RKO (cell line): ENCODE measurements at places on chromosomes 16 and 17.

- DNase-seq, result no peak
These were observed 6.4 kb downstream of the PER1 start for GRCh38 chr17:8145811-8146210.

DNA sequence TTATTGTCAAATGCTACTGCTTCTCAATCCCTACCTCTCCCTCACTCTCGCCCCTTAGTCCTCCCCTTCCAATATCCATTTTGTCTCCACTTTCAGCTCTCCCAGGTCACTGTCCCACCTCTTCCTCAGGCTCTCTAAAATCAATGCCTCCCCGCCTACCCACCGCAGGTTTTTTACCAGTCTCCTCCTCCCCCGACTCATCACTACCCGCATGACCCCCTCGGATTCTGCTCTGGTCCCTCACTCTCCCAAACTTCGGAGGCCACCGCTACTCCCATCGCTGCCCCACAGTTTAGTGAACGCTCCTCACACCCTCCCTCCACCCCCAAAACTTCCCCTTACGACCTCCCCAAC is 513 bp downstream of the CRLF3 start:
- DNase-seq, result peak; percentile 46

DNA sequence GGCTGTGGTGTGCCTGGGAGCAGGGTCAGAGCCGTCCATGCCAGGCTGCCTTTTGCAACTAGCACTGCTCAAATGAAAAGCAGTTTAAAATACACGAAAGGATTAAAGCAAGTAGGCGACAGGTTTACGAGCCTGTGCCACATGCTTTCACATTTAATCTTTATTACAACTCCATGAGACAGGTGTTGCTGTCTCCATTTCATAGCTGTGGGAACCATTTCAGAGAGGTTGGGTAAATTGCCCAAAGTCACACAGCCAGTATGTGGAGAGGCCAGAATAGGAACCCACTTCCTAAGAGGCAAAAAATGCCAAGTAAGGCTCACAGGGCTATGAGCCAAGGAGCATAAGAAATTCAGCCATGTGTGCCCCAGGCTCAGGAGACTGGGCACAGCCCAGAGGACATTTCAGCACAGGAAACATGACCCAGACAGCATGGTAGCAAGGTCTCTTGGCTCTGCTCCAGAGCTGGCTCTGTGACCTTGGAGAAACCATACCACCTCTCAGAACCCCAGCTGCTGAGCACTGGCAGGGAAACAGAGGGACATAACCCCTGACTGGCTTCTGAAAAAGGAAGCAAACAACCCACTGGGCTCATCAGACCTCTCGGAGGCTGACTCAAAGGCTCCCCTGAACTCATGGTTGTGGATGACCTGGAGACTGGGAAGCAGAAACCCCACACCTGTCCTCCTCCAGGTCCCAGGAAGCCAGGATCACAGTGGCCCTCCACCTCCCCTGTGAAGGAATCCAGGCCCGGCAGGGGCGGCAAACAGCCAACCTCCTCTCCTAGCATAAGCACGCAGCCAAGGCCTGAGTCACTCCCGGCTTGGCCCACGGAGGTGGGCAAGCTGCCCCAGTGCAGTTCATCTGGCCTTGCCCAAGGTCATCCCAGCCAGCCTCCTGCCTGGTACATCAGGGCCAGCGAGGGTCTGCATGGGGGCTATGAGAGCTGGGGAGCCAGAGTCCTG is 40.3 kb upstream of the MRPS23 start:
- DNase-seq, result no peak

DNA sequence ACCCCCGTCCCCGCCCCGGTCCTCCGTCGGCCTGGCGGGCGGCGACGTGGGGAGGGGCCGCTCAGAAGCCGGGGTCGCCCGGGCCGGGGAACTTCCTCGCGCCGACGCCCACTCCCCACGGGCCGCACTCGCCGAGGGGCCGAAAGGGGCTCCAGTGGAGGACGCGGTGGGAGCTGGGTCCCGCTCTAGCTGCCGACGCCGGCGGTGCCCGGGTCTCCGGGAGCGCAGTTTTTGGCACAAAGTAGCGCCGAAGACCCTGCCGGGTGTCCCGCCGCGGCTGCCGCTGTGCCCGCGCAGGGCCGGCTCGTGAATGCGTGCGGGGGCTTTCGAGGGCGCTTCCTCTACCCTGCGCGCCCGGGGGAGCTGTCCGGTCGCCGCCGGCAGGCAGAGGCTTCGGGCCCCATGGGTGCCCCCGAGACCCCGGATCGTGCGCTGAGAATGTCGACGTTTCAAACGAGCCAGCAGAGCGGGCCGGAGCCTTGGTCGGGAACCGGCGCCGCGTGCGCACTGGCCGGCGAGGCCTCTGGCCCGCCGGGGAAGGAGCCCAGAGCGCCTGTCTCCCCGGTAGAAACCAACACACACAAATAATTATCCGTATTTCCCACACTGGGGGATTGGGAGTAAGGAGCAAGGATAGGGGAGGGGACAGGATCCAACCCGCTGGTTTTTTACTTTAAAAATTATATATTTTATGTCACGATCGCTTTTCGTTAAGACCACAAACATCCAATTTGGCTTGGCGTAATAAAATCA is 46.6 kb upstream of the SLC38A10 start:
- DNase-seq, result no peak
